ENCODE measurements at places on chromosomes 6 and 20.

DNA sequence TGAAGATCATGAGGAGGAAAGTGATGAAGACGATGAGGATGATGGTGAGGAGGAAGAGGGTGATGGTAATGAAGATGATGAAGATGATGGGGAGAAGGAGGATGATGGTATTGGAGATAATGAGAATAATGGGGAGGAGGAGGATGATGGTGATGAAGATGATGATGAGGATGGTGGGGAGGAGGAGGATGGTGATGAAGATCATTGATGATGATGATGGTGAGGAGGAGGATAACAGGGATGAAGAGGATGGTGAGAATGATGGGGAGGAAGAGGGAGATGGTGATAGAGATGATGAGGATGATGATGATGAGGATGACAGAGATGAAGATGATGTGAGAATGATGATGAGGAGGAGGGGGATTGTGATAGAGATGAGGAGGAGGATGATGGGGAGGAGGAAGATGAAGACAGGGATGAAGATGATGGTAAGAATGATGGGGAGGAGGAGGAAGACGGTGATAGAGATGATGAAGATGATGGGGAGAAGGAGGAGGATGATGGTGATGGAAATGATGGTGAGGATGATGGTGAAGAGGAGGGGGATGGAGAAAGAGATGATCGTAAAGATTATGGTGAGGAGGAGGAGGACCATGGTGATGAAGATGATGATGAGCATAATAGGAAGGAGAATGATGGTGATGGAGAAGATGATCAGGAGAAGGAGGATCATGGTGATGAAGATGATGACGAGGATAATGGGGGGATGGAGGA lies 273.7 kb downstream of the SMOC2 start:
- no peaks in the 10 kb centered on the region for H3K36me3 ChIP-seq
- DNase-seq, result no peak
- no peak overlapping the region for H3K4me3 ChIP-seq
- no peaks in the 10 kb centered on the region for H3K4me1 ChIP-seq
- no peak overlapping the region for H3K27ac ChIP-seq

- no peaks in the 10 kb centered on the region for H3K4me1 ChIP-seq
- H3K27me3 ChIP-seq, result no peaks in the 10 kb centered on the region
- H3K4me3 ChIP-seq, result no peak overlapping the region
- H3K36me3 ChIP-seq, result peaks cover 50% of the 10 kb centered on the region
Measured at GRCh38 chr20:18188434-18188833, 50.8 kb downstream of the KAT14 start.

- no peak overlapping the region for H3K27ac ChIP-seq
- no peaks in the 10 kb centered on the region for H3K36me3 ChIP-seq
- no peak overlapping the region for H3K4me3 ChIP-seq
- peaks cover 31% of the 10 kb centered on the region for H3K27me3 ChIP-seq
- no peaks in the 10 kb centered on the region for H3K4me1 ChIP-seq
- DNase-seq, result no peak
Measured at GRCh38 chr20:708956-709355, 33.4 kb upstream of the SCRT2 start.

- H3K36me3 ChIP-seq, result no peaks in the 10 kb centered on the region
- H3K27ac ChIP-seq, result peak overlapping the region; percentile 72
- no peak for DNase-seq
- no peaks in the 10 kb centered on the region for H3K27me3 ChIP-seq
- peaks cover 25% of the 10 kb centered on the region for H3K4me1 ChIP-seq
Measured at GRCh38 chr20:31739550-31739977, 474 bp downstream of the TPX2 start.

DNA sequence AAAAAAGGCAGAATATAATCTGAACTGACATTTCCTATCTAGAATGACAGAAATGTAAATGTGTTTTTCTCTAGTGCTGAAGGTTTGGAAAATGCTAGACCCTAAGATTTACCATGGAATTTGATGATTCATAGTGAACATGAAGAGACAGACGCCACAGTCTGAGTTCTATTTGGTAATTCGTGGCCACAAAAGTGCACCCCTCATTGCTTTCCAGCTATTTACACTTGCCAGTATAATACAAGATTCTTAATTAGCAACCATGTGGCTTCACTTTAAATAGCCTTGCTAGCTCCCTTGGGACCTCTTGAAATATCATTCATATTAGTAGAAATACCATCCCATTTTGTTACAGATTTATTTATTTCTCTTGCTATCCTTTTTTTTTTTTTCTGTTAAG lies 636.8 kb downstream of the PRKN start:
- H3K36me3 ChIP-seq, result no peaks in the 10 kb centered on the region
- H3K4me1 ChIP-seq, result no peaks in the 10 kb centered on the region
- no peak for DNase-seq
- H3K27ac ChIP-seq, result no peak overlapping the region

GRCh38 chr6:3603340-3604130 lies 146.7 kb upstream of the SLC22A23 start:
- H3K4me1 ChIP-seq, result no peaks in the 10 kb centered on the region
- no peak overlapping the region for H3K27ac ChIP-seq
- DNase-seq, result no peak
- H3K4me3 ChIP-seq, result no peak overlapping the region
- H3K36me3 ChIP-seq, result no peaks in the 10 kb centered on the region
- no peaks in the 10 kb centered on the region for H3K27me3 ChIP-seq

GRCh38 chr6:136889271-136890193 lies 32.6 kb upstream of the SLC35D3 start:
- H3K27me3 ChIP-seq, result no peaks in the 10 kb centered on the region
- peaks cover 24% of the 10 kb centered on the region for H3K4me1 ChIP-seq
- no peaks in the 10 kb centered on the region for H3K36me3 ChIP-seq
- peak overlapping the region; percentile 20 for H3K4me3 ChIP-seq
- no peak overlapping the region for H3K27ac ChIP-seq

- H3K27me3 ChIP-seq, result no peaks in the 10 kb centered on the region
- H3K27ac ChIP-seq, result no peak overlapping the region
- no peak for DNase-seq
Measured at GRCh38 chr20:13953227-13953626, 37.2 kb downstream of the SEL1L2 start.
